ENCODE measurements at places on chromosomes 1 and 21. TPM values are rescaled to one million over a fixed set of nuclear protein-coding genes. Genes with fewer than 3 reads are reported as not detected.

- H3K27me3 ChIP-seq = no peaks in the 10 kb centered on the region
- no peak overlapping the region for H3K4me3 ChIP-seq
- DNase-seq = no peak
- peaks cover 1% of the 10 kb centered on the region for H3K4me1 ChIP-seq
- H3K27ac ChIP-seq = no peak overlapping the region
Observed at GRCh38 chr21:41920476-41920875, 33.3 kb downstream of the C2CD2 start.

GRCh38 chr1:12031039-12031980, 12.0 kb downstream of the MIIP start:
- no peak overlapping the region for H3K27ac ChIP-seq
- no peaks in the 10 kb centered on the region for H3K4me1 ChIP-seq
- H3K27me3 ChIP-seq = no peaks in the 10 kb centered on the region
- H3K4me3 ChIP-seq = no peak overlapping the region
- H3K36me3 ChIP-seq = no peaks in the 10 kb centered on the region
- DNase-seq = peak; percentile 26

DNA sequence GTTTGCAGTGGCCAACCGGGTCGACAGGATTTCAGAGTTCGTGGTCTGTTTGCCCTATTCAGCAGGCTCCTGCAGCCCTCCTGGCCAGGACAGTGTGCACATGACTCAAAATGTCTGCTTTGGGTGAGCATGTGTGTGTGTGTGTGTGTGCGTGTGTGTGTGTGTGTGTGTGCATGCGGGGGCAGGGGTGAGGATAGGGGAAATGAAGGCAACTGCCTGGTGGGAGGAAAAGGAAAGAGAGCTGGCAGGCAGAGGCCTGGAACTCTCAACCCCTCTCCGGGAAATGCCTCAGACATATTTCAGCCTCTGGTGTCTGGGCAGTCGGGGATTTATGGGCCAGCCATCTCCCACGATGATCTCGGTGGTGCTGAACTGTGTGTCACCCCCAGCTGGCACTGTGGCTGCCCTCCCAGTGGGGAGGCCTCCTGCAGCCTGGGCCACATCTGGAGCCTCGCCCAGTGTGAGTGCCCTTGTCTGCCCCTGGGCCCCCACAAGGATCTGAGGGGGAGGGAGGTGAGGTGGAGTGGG, 15.2 kb downstream of the CDCP2 start:
- no peaks in the 10 kb centered on the region for H3K4me1 ChIP-seq
- DNase-seq = no peak
- no peak overlapping the region for H3K27ac ChIP-seq
- no peak overlapping the region for H3K4me3 ChIP-seq

- H3K4me3 ChIP-seq = no peak overlapping the region
- no peak for DNase-seq
- H3K4me1 ChIP-seq = peaks cover 86% of the 10 kb centered on the region
- H3K36me3 ChIP-seq = no peaks in the 10 kb centered on the region
Observed at GRCh38 chr1:246591504-246591903, 25.2 kb downstream of the CNST start.

GRCh38 chr1:119227456-119227855, 87.0 kb upstream of the WARS2 start:
- H3K4me1 ChIP-seq = no peaks in the 10 kb centered on the region
- H3K27ac ChIP-seq = no peak overlapping the region
- no peak overlapping the region for H3K4me3 ChIP-seq
- no peak for DNase-seq
- H3K27me3 ChIP-seq = no peaks in the 10 kb centered on the region

- H3K27me3 ChIP-seq = no peaks in the 10 kb centered on the region
- DNase-seq = no peak
- no peak overlapping the region for H3K4me3 ChIP-seq
- peaks cover 44% of the 10 kb centered on the region for H3K4me1 ChIP-seq
- no peaks in the 10 kb centered on the region for H3K36me3 ChIP-seq
Observed at GRCh38 chr1:226654046-226654667, 84.9 kb downstream of the ITPKB start.

- no peaks in the 10 kb centered on the region for H3K27me3 ChIP-seq
- H3K36me3 ChIP-seq = no peaks in the 10 kb centered on the region
- H3K4me1 ChIP-seq = no peaks in the 10 kb centered on the region
- DNase-seq = no peak
- no peak overlapping the region for H3K4me3 ChIP-seq
- H3K27ac ChIP-seq = peak overlapping the region; percentile 97
Observed at GRCh38 chr1:212561501-212561931, 47.0 kb upstream of the ATF3 start.

- DNase-seq = no peak
- no peaks in the 10 kb centered on the region for H3K36me3 ChIP-seq
- no peak overlapping the region for H3K27ac ChIP-seq
- H3K4me3 ChIP-seq = no peak overlapping the region
- no peaks in the 10 kb centered on the region for H3K27me3 ChIP-seq
Observed at GRCh38 chr1:173112129-173112528, 61.4 kb upstream of the TNFSF18 start.

MMEL1 gene
- not detected for total RNA-seq

DNA sequence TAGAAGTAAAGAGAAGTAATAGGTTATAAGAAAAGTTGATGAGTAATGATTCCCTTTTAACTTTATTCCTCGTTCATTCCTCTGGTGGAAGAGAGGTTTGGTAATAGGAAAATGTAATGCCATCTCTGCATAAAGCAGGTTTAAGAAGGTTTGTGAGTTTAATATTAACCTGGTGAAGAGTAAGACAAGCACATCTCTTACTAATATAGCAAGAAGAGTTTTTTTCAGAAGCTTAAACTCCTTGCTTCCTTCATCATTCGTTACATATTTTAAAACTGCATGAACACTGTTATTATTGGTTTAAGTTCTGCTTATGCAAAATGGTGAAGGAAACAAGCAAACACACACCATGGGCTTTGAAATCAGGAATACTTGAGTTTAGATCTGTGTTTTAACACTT, 9.2 kb upstream of the PLA2G4A start:
- no peaks in the 10 kb centered on the region for H3K36me3 ChIP-seq
- H3K4me1 ChIP-seq = no peaks in the 10 kb centered on the region
- no peak for DNase-seq
- H3K27ac ChIP-seq = no peak overlapping the region

LEPR gene
- total RNA-seq = 2.6 TPM

SUSD4 gene
- total RNA-seq = 1.2 TPM

CASQ1 gene
- not detected for total RNA-seq

DNA sequence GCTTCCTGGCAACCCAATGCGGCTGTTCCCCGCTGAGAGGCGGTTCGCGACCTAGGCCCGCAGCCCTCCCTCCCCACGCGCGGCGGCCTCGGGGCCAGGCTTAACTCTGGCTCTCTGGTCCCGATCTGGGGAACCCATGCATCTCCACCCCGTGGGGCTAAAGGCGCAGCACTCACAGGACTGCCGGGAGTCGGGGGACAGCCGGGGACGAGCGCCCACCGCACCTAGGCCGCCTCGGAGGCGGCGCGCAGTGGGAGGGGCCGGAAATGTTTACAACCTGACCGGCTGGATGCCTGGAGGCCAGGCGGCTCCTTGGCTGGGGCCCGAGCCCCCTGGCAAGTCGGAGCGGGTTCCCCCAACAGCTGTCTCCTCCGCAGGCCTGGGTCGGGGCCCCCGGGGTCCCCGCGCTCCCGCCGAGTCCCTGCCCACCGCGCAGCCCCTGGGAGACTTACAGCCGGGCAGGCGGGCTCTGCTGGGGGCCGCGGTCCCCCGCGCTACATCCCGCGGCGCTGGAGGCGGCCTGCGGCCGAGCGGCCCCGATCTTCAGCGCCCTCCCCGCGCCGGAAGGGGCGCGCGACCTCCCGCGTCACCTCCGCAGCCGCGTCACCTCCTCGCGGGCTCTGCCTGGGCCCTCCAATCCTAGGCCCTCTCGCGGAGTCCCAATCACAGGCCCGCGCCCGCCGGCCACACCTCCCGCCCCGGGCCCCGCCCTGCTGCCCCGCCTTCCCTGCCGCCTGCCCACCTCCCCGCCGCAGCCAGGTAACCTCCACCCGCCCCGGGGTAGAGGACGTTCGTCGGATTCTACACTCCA, at the start of gene ADIPOR1:
ADIPOR1 (minus strand) TSS at position 580 of the 811 bp plus-strand sequence. CDS start 7,242 bp downstream, outside the sequence.
- no peaks in the 10 kb centered on the region for H3K27me3 ChIP-seq
- no peaks in the 10 kb centered on the region for H3K36me3 ChIP-seq
- peak within 1 kb of the TSS; percentile 93 for H3K27ac ChIP-seq
- DNase-seq = peak; percentile 96

DNA sequence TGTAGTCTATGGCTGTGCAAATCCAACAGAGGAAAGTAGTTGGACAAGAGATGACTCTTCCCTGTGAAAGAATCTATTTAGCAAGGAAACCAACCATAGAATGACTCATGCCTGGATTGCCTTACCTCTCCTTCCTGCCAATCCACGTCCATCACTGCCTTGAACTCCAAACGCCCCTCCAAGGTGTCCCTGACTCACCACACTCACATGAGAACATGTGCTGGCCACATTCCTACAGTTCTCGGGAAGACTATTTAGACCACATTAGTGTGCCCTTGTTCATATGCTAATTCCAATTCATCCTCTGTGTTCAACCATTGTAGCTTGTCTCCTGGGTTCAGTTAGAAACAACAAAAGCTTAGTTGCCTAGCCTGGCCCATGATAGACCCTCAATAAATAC, 157.3 kb downstream of the SLC30A10 start:
- H3K27me3 ChIP-seq = no peaks in the 10 kb centered on the region
- no peak overlapping the region for H3K4me3 ChIP-seq
- DNase-seq = no peak
- no peaks in the 10 kb centered on the region for H3K4me1 ChIP-seq
- H3K36me3 ChIP-seq = no peaks in the 10 kb centered on the region

PLPPR4 gene
- total RNA-seq = 0.41 TPM

DNA sequence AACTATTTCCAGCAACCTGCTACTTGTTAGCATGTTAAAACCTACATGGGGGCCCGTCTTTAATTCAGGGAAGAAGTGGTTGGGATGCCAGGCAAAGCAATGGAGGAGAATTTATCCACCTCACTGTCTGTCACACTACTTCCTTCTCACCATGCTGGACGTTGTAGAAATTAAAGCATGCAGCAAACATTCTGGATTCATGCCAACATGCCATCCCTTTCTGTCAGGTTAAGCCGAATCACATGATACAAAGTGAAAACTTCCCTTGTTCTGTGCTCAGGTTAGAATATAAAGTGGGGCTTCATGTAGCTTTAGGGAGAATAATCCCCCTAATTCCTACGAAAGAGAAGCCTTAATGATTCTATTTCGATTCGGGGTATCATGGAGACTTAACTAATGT, 95.5 kb downstream of the ERG start:
- no peaks in the 10 kb centered on the region for H3K4me1 ChIP-seq
- DNase-seq = no peak
- H3K4me3 ChIP-seq = no peak overlapping the region

- H3K36me3 ChIP-seq = no peaks in the 10 kb centered on the region
- no peaks in the 10 kb centered on the region for H3K4me1 ChIP-seq
- H3K27me3 ChIP-seq = no peaks in the 10 kb centered on the region
- no peak overlapping the region for H3K4me3 ChIP-seq
Observed at GRCh38 chr1:222918801-222919477, 104.1 kb downstream of the DISP1 start.

DNAJC28 gene
- total RNA-seq = not detected

DNA sequence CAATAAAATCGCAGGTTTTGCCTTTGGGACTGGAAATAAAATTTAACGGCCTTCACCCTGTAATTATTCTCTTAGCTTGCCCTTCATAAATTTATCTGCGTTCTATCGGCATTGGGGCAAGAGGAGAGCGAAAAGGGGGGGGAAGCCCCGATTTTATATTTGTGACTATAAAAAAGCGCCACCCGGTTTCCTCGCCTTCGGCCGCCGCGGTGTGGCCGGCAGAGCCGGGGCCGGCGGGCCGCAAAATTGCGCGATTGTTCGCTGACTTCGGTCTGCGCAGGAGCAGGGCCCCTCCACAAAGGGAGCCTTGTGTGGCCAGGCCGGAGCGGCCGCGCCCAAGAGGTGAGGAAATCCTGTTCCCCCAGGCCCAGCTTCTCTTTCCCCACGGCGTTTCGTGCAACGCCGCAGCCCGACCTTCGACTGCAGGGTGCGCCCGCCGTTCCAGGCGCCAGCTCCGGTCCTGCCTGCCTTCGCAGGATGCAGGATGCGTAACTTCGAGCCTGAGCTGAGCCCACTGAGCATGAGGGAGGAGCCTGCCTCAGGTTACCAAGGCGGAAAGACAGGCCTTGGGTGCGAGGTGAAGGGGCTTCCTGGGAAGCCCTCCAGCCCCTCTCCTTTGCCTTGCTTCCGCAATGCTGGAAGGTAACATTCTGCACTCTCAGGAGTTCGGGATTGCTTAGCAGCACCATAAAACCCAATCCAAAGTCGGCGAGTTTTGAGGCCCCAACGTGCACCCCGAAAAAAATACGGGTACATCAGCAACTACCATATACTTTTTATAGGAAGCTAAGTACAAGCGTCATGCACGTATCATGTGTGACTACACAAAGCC, 4.9 kb upstream of the TBX15 start:
- peaks cover 100% of the 10 kb centered on the region for H3K27me3 ChIP-seq
- H3K27ac ChIP-seq = no peak overlapping the region
- H3K36me3 ChIP-seq = no peaks in the 10 kb centered on the region
- peaks cover under 1% of the 10 kb centered on the region for H3K4me1 ChIP-seq
- no peak for DNase-seq
- no peak overlapping the region for H3K4me3 ChIP-seq

GRCh38 chr1:116234429-116234828, 123.2 kb downstream of the MAB21L3 start:
- no peaks in the 10 kb centered on the region for H3K4me1 ChIP-seq
- no peaks in the 10 kb centered on the region for H3K27me3 ChIP-seq
- H3K36me3 ChIP-seq = no peaks in the 10 kb centered on the region

ZMYND12 gene
- total RNA-seq = 4.3 TPM

- peaks cover 10% of the 10 kb centered on the region for H3K27me3 ChIP-seq
- H3K4me3 ChIP-seq = no peak overlapping the region
- H3K36me3 ChIP-seq = no peaks in the 10 kb centered on the region
- no peak for DNase-seq
- H3K27ac ChIP-seq = no peak overlapping the region
Observed at GRCh38 chr1:153343811-153344717, 4.6 kb downstream of the PGLYRP4 start.

- H3K27ac ChIP-seq = no peak overlapping the region
- no peak for DNase-seq
- no peak overlapping the region for H3K4me3 ChIP-seq
Observed at GRCh38 chr1:94334764-94335163, 83.4 kb upstream of the ABCD3 start.

- peak overlapping the region; percentile 69 for H3K27ac ChIP-seq
- H3K4me1 ChIP-seq = peaks cover 18% of the 10 kb centered on the region
- no peaks in the 10 kb centered on the region for H3K36me3 ChIP-seq
- no peak for DNase-seq
- H3K27me3 ChIP-seq = no peaks in the 10 kb centered on the region
- no peak overlapping the region for H3K4me3 ChIP-seq
Observed at GRCh38 chr1:183734543-183735036, 70.3 kb upstream of the RGL1 start.

GRCh38 chr21:44370027-44370735, 16.8 kb downstream of the TRPM2 start:
- peaks cover 32% of the 10 kb centered on the region for H3K27me3 ChIP-seq
- no peak overlapping the region for H3K4me3 ChIP-seq
- DNase-seq = no peak

HTR6 gene
- total RNA-seq = not detected

C1orf122 gene
- total RNA-seq = 71.6 TPM

GRCh38 chr1:170661646-170662411, 2.1 kb upstream of the PRRX1 start:
- no peak overlapping the region for H3K27ac ChIP-seq
- H3K27me3 ChIP-seq = peaks cover 90% of the 10 kb centered on the region
- H3K4me3 ChIP-seq = peak overlapping the region; percentile 4
